ENCODE measurements at places on chromosomes 3 and 15.

- DNase-seq, result no peak
These were observed 16.4 kb downstream of the CA12 start for GRCh38 chr15:63365273-63365680.

GRCh38 chr3:106302451-106303221, 433.8 kb upstream of the CBLB start:
- DNase-seq, result no peak

DNA sequence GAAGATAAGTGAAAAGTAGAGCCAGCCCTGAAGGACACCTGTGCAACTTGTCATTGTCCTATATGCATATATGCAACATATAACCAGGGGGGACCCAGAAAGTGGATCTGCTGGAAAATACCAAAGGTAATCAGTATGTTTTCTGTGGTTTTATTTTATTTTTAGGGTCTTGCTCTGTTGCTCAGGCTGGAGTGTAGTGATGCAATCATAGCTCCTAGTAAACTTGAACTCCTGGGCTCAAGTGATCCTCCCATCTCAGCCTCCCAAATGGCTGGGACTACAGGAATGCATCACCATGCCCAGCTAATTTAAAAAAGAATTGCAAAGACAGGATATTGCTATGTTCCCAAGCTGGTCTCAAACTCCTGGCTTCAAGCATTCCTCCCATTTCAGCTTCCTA, 18.0 kb upstream of the ALDH1A2 start:
- DNase-seq, result no peak

GRCh38 chr3:25460751-25461150, 32.7 kb downstream of the RARB start:
- no peak for DNase-seq

DNA sequence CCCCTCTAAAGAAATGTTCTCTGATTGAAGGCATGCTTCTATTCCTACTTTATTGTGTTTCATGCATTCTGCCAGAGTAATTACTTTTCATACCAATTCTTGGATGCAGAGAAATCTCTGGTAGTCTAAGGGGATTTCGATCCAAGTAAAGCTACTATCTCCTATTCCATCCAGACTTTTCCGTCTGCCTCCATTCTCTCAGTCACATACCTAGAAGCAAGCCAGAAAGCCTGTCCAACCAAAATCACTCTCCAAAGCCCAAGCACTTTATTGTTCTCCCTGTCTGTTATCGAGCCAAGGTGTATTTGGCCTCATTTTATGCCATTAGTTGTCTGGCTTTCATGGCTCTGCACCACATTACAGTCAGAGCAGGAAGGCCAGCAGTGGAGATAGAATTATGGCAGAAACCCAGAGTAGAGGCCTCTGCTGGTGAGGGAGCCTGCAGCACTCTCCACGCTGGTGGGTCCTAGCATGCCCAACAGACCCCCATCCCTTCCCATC, 95.9 kb downstream of the SLC49A4 start:
- DNase-seq, result no peak
